ENCODE measurements at places on chromosomes 6 and 20.

DNA sequence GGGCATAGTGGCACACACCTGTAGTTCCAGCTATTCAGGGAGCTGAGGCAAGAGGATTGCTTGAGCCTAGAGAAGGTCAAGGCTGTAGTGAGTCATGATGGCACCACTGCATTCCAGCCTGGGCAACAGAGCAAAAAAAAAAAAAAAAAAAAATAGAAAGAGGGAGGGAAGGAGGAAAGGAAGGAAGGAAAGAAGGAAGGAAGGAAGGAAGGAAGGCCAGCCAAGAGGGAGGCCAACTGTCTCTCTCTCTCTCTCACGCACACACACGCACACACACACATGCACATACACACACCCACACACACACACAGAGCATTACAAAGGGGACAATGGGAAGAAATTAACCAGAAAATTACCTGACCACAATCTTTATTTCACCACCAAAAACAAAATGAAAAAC lies 50.6 kb upstream of the COL9A1 start:
- DNase-seq: no peak

DNA sequence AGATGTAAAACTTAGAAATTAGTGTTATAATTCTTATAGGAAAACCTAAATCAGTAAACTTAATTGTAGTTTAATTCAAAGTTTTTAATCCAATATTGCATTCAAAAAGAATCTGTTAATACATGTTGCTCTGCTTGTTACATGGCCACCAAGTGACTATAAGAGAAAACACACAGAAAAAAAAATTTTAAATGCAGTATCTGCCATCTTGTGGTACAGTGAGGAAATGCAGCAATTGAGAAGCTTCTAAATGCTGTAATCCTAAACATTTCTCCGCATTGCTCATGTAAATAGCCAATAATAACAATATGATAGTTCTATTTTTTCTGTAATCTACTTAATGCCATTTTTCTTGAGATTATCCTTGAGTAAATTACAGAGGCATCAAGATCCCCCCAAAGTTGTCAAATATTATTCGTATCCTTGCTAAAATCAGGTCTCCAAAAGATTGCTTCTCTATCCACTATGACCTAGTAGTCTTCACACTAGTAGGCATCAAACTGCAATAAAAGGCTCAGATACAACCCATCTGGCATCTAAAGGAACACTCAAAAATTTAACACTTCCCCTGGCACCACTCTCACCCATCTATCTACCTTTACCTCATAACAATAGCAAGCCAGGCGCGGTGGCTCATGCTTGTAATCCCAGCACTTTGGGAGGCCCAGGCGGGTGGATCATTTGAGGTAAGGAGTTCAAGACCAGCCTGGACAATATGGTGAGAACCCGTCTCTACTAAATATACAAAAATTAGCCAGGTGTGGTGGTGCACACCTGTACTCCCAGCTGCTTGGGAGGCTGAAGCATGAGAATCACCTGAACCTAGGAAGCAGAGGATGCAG lies 34.6 kb downstream of the HDAC2 start:
- peak; percentile 50 for DNase-seq

DNA sequence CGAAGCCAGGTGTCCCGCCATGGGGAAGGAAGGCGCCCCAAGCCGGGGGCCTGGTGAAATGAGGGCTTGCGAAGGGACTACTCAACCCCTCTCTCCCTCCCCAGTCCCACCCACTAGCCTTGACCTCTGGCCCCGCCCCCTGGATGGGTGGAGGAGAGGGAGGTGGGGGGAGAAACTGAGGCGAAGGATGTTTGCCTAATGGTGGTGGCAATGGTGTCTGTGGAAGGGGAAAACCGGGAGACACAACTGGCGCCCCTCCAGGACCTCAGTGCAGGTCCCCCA lies at the start of gene POU5F1:
POU5F1 (minus strand) TSS at position 83 of the 282 bp plus-strand sequence; CDS start at position 21, 62 bp downstream.
- no peak for DNase-seq

DNA sequence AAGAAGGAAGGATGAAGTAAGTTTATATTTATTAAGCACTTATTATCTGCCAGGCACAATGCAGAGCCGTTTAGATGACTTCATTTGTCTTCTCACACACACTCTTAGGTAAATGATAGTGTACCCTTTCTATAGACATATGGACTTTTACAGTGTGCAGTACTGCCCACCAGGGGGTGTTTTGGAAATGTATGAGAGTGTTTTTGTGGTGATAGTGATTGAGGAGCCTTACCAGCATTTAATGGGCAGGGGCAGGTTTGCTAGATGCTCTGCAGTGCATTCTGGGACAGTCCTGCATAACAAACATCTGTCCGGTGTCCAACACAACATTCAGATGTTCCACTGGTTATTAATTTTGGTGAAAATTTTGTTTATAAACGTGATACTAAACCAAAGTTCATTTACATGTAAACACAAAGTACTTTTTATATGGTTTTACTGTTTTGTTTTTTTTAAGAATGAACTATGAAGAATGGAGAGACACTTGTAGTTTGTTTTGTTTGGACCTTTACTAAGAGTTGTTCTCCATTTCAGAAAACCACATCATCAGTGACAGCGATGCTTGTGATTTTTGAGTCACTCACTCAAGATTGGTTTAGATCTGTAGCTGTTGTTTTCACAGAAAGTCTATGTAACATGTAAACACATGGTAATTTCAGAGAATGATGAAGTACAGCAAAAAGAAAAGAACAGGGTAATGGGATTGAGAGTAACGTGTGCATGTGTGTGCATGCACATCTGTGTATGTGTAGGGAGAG lies 19.9 kb downstream of the KCNS1 start:
- peak; percentile 11 for DNase-seq

- DNase-seq: no peak
Measured at GRCh38 chr6:1625794-1626435, 16.2 kb downstream of the FOXC1 start.

GRCh38 chr6:75204959-75205775 lies 686 bp downstream of the COL12A1 start:
- DNase-seq: no peak

GRCh38 chr6:151004383-151005024 lies 139.0 kb downstream of the MTHFD1L start:
- DNase-seq: no peak

- no peak for DNase-seq
Measured at GRCh38 chr6:53699462-53699861, 33.9 kb upstream of the KLHL31 start.

- peak; percentile 88 for DNase-seq
Measured at GRCh38 chr6:16762550-16763477, 1.6 kb upstream of the ATXN1 start.

DNA sequence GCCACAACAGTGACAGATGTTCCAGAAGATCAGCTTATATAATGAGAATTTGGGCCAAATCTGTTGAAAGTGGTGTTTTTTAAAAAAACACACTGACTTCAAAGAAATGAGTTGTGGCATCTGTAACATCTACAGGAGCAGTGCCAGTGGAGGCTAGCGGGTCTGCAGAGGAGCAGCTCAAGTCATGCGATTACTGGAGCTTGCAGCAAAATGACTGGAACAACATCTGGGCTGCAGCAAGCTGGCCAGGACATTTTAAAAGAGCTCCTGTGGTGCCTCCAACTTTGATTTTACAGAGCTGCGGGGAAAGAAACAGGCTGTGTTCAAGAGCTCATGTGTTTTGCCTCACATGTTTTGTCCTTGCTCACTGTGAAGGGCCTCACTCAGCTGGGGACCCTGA lies 57.2 kb downstream of the TBX18 start:
- DNase-seq: no peak

- no peak for DNase-seq
Measured at GRCh38 chr6:77962070-77962469, 309.2 kb downstream of the MEI4 start.

DNA sequence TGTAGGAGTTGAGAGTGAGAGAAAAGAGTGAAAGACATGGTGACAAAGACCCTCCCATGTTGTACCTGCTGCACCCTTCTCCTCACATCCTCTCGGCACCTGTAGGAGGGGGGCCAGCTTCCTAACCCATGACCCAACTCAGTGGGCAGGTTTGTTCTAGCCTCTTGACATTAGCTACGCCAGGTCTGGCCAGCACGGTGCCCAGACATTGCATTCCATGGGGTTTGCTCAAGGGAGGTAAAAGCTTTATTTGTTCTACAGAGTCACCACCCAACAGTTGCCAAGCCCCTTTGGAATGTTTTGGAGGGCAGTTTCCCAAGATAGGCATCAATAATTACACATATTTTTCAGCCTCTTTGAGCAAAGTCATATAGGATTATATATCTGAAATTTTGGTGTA lies 22.7 kb upstream of the TGM6 start:
- DNase-seq: no peak

DNA sequence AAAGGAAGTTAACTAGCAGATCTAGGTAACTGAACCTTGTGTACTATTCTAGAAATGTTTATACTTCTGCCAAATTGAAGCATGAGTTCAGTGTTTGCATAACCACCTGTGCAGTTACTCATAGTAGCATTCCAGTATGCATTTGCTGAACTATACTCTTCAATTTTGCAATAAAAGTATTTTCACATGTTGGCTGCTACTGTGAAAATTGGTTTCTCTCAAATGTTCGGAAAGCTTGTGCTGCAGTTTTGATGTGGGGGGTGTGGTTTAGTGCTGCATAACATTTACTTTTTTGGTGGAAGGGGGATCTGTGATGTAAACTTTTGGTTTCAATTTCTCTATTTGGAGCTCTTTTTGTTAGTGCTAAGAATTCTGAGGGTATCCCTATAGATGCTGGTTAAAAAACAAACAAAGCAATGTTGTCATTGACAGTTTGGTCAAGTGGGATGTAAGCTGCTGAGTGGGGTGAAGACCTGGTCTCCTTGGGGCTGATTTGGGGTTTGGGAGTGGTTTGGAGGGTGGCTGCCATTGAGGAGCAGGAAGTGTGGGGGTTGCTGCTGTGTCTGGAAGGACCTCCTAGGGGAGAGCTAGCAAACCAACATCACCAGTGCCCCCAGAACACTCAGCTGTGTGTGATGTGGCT lies 87.8 kb downstream of the CARMIL1 start:
- DNase-seq: peak; percentile 53

GRCh38 chr6:45611491-45611890 lies 233.8 kb upstream of the SUPT3H start:
- DNase-seq: no peak

DNA sequence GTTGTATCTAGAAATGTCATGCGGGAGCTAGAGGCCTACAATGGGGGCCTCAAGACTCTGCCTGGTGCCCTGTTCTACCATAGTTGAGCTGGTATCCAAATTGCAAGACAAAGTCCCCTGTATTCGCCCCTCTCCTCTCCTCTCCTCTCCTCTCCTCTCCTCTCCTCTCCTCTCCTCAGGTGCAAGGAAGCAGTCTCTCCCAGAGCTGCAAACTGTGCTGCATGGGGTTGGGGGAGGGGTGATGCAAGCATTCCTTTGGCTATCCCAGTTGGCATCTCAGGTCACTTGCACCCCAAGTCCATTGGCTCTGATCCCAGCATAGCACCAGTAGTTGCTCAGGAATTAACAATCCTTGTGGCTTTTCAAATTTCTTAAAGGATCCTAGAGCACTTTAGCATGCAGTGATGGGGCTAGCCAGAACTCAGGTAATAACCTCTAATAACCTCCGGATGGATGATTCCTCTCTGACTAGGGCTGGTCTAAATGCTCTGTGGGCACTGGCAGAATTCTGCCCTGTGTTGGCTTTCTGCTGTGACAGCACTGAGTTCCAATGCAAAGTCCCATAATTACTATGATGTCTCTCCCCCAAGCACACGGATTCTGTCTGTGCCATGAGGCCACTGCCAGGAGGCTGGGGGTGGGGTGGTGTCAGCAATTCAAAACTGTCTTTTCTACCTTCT lies 35.3 kb downstream of the TAF11 start:
- DNase-seq: no peak

DNA sequence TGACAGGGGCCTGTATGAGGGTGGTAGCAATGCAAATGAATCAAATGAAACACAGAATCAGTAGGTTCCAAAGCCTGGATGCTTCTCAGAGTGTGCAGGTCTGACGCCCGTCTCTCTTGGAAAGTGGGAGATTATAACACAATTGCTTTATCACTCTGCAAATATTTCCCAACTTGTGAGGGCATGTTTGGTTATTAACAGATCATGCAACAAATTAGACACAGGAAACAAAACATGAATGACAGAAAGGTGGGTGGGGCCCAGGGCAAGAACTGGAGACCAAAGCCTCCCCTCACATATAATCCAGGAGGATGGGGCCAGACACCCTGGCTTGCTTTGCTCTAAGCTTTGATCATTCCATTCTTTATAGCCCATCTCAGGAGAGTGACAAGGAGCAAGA lies 108.6 kb upstream of the MRPS10 start:
- DNase-seq: no peak

Measured in CD4-positive, alpha-beta T cell treated with Interleukin-12 subunit alpha and Interleukin-12 subunit beta, for 1 hour (primary cell).